ENCODE measurements at places on chromosomes 1 and 21. TPM values are rescaled to one million over a fixed set of nuclear protein-coding genes. Genes with fewer than 3 reads are reported as not detected.

DNA sequence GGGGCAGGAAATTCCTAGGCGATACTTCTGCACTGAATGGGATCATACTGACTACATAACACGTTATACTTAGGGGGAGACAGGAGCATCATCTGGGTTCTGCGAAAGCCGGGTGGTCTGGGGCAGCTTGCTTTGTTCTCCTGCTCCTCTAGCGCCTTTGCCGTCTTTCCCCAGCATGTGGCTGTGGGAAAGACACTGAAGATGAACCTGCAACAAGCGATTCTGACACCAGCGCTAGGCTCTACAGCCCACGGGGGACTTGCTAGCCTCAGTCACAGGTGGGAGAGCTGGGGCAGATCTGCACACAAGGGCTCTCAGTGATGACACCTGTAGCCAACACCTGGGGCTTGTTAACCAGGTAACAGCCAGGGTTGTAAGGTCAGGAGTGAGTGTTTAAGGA is 51.8 kb downstream of the CD46 start:
- DNase-seq, result no peak

SLC50A1 gene
- 4.9 TPM for total RNA-seq

MYOG gene
- total RNA-seq, result under 0.01 TPM

OR2T33 gene
- total RNA-seq, result not detected

LRRC39 gene
- total RNA-seq, result 9.0 TPM

TNFAIP8L2 gene
- total RNA-seq, result 0.82 TPM

SERTAD4 gene
- total RNA-seq, result 13.5 TPM

GRCh38 chr1:167099851-167100250 is 6.0 kb downstream of the STYXL2 start:
- DNase-seq, result no peak

DNA sequence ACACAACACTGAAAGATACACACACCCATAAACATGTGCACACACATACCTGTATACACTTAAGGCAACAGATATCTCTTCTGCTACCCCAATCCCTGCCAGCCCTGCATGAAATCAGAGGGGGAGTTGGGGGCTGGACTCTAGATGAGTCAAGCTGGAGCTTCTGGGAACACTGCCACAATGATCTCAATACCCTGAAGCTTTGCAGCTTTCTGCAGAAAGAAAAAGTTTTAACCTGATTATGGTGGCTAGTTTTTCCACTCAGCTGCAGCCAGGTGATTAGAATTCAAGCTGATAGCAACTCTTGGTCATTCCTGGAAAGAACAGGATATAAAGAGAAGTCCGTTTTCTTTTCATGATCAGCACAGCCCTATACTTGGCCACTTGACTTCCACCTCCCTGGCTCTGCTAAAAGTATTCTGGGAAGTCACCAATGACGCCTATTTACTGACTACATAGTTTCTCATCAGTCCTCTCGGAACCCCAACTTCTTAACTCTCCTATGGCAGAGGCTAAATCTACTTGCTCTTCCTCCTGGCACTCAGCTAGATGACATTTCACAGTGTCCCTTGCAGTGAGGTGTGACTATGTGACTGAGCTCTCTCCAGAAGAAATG is 20.7 kb upstream of the DNASE2B start:
- DNase-seq, result no peak

- no peak for DNase-seq
Measured at GRCh38 chr1:176963181-176963580, 201.3 kb downstream of the ASTN1 start.
